ENCODE measurements at places on chromosomes 11 and 22.
A peak's percentile ranks its signal among the peaks of the same experiment; 100 is the strongest.

DNA sequence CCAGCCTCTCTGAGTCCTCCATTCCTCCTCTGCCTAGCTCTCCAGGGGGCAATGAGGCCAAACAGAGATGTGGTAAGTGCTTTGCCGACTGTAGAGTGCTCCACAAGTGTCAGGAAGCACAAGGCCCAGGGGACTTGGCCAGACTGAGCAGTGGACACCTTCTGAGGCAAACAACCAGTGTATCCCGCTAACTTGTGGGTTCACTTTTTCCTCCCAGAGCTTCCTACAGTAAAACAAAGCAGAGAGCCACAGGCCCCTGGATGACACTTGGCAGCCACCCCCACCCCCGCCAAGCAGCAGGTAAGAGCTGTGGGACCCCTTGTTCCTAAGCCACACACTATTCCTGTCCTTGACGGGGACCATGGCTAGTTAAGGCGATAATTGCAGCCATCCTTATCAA lies 160.9 kb downstream of the CACNA1I start:
- no peak for DNase-seq

DNA sequence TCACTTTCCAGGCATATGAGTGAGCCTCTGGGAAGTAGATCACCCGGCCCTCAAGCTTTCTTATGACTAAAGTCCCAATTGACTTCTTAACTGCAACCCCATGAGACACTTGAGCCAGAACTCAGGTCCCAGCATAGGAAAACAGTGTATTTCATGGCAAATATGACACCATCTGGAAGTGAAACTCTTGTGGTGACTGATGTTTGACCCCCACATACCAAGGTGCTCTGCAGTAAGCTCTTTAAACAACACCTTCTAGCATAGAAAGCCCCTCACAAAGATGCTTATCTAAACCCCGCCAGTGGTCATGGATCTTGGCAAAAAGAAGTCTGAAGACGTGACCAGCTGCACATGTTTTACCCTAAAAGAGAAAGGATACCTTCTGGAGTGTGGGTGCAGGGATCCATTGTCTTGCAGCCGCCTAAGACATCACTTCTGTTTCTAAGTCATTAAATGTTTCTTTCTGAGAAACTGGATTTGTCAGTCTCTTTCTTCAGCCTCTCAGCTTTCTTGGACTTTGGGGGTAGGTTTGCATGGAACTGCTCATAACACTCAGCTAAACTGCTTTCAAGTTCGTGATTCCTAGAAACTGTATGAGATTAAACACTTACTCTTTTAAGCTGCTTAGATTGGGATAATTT lies 7.4 kb upstream of the PELI3 start:
- DNase-seq: no peak

- no peak for DNase-seq
Observed at GRCh38 chr22:49503321-49503720, 324.4 kb downstream of the BRD1 start.

GRCh38 chr22:36325154-36326031 lies 62.4 kb downstream of the MYH9 start:
- DNase-seq: no peak

DNA sequence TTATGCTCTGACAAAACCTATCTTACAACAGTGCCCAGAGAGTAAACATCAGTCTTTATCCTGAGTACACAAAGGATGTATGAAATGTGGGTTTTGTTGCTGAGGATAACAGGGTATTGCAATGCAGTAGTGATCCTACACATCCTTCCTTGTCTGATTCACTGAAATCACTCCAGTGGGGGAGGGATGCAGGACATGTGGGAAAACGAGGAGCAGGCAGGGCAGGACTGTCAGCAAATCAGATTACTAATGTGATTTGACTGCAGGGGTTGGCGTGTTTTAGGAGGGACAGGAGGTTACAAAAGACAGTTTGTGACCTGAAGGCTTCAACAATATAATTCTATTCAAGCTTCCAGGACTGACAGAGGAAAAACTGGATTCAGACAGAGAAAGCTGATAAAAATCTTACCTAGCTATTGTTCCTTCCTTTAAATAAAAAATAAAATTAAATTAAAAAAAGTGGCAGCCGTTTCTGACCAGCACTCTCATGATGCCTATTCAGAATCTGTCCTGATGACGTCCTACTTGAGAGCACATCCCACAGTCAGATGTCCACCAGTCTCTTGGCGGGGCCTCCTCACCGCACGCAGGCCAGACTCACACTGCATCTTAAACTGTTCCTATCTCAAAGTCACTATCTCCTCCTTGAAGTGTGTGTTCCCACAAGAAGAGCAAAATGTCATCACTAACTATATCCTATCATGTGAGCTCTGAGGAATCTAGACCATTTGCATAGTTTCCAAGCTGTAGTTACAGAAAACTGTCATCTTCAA lies 50.6 kb upstream of the MN1 start:
- DNase-seq: no peak

DNA sequence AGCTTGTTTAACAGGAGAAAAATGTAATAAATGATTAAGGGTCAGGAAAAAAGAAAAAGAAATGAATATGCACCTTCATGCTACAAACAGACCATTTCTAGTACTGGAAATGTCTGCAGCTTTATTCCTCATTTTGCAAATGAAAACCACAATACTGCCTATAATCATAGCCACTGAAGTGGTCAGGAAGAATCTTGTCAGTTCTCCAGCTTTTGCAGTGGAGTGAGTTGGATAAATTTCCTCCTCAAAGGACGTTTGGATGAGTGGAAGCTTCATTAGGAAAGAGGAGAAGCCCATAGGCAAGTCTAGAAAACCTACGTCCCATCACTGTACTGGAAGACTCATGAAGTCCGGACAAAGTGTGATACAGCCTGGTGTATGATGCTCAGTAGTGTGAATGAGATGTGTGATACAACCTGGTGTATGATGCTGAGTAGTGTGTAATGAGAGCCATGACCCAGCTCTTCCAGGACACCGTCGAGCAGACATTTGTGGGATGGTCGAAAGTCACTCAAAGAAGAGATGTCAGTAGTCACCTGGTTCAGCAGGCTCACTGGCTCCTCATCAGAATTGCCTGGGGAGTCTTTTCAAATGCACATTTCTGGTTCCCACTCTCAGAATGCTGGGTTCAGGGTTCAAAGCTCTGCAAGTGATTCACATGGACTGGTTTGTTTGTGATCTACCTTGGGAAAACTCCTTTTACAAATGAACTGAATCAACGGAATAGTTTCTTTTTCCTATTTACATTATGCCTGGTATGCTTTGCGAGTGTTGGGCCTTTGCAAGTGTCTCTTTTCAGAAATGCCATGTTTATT lies 101.3 kb downstream of the PDHX start:
- DNase-seq: no peak

GRCh38 chr11:2992997-2993325 lies 832 bp upstream of the NAP1L4 start:
- no peak for DNase-seq

- no peak for DNase-seq
Observed at GRCh38 chr22:40310081-40310767, 36.1 kb upstream of the ADSL start.

DNA sequence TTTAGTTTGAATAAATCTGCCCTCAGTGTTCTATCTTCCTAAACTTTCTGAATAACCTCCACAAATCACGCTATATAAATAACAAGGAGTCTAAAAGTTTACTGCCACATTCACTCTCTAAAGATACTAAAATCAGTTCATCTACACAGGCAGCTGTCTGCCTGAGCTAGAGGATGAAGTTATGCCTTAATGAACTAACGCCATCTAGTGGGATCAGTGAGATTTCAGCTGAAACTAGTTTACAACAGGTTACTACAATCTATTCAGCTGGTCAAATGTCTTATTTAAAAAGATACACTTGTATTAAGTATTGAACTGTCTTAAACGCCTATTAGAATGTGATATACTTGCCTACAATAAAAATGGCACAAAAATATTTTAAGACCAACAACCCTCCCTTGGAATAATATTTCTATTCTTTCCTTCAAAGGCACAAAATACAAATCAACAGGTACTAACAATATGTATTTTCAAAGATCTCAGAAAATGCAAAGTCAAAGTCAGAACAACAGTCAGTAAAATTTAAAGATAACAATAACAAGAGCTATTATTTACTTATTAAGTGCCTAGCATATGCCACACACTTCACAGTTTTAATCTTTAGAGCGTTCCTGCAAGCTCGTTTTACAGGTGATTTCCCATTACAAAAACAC lies 84.1 kb downstream of the LARGE2 start:
- no peak for DNase-seq

GRCh38 chr11:66462911-66463310 lies 3.8 kb upstream of the PELI3 start:
- DNase-seq: no peak

GRCh38 chr11:125281831-125282595 lies 117.5 kb downstream of the PKNOX2 start:
- no peak for DNase-seq

GRCh38 chr11:44977493-44977984 lies 26.9 kb upstream of the TP53I11 start:
- DNase-seq: no peak

DNA sequence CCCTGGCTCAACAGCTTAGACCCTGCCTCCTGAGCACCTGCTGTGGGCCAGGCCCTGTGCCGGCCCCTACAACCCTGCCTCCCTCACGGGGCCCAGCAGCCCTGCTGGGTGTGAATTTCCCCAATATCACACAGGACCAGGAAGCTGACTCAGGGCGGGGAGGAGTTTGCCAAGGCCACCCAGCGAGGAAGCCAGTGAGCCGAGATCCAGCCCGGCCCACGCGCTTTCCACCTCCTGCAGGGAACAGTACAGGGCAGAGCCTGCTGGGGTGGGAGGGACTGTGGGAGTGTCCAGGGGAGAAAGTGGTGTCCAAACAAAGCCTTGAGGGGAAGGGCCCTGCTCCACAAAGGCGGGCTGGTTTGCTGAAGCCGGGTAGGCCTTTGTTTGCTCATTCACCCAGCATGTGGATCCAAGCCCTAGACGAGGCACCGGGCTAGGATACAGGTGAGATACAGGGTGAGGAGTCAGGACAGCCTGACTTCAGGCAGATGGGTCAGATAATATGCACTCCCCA lies 26.8 kb downstream of the RPL3 start:
- DNase-seq: peak; percentile 35

GRCh38 chr22:48926136-48926535 lies 901.5 kb downstream of the BRD1 start:
- DNase-seq: no peak

- no peak for DNase-seq
Observed at GRCh38 chr11:2672553-2673249, 27.1 kb downstream of the KCNQ1OT1 start.

- no peak for DNase-seq
Observed at GRCh38 chr11:27571154-27571810, 64.7 kb upstream of the LIN7C start.

DNA sequence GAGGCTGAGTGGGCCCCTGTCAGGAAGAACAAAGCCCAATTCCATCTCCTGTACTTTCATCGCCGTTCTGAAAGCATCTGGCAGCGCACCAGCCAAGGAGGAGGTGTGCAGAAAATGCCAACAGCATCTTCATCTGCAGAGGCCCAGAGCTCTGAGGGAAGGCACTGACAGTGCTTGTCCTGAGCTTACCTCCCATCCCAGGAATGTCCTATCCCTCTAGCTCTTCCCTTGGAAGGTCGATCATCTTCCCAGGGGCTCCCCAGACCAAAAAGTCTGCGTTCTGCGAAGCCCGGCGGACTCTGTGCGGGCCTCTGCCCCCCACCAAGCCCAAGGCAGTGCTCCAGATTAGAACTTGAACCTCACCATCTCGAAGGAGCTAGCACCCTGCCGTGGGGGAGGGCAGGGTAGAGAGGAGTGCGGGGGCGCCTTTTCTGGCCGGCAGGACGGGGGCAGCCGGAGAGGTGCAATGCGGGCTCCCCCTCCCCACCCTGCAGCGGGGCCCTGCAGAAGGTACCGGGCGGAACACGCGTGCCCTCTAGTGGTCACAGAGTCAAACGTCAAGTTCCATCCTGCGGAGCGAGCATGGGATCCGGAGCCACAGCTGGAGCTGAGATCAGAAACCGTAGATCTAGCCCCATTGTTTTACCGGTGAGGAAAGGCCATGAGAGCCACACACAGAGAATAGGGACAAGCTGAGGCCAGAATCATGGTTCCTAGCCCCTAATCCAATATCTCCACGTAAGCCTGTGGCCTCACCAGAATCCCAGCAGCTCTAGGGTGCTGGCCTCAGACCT lies 5.0 kb downstream of the SCN2B start:
- DNase-seq: peak; percentile 75

DNA sequence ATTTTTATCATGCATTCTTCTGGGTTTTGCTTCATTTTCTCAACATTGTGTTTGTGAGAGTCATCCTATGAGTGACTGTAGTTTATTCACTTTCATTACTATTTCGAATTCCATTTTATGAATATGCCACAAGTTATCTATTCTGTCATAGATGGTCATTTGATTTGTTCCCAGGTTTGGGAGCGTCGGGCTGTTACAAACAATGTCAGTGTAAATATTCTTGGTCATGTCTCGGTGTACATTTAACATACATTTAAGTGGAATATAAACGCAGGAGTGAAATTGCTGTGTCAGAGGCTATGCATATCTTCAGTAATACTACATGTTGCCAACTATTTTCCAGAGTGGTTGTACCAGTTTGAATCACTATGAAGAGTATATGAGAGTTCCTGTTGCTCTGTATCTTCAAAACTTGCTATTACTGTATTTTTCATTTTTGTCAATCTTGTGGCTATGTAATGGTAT lies 2.4 kb downstream of the TRIM44 start:
- DNase-seq: no peak

DNA sequence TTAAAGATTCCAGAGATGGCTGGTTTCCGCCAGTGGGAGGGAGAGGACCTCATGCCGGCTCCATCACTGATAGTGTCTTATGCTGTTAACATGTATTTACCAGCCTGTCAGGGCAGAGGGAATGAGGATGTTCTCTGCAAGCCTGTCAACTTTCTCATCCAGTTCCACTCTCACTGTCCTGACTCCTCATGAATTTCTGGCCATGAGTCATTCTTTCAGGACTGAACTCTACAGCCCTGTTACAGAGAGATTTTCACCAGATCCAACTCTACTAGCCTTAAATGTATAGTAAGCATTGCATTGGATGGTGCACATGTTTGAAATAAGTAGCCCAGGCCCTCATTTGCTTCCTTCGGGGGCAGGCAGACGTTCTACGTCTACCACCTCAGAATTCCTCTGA lies 387.7 kb downstream of the TMEM135 start:
- no peak for DNase-seq

GRCh38 chr11:12074529-12075195 lies 35.7 kb upstream of the MICAL2 start:
- DNase-seq: no peak

DNA sequence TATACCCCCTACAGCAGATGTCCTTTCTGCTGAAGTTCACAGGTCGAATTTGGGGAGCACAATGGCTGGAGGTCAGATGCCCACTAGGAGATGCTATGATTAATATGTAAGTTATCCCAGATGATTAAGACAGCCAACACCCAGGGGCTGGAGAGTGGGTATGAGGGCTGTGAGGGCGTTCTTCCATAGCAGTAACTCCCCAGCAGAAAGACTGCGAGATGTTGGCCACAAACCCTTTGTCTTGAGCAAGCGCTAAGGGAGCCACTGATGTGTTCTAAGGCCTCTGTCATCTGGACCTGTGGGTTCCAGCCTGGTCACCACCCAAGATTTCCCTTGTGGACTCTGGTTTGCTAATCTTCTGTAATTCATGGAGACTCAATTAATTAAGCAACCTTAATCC lies 77.6 kb downstream of the BMAL1 start:
- no peak for DNase-seq

GRCh38 chr22:40322021-40322420 lies 24.3 kb upstream of the ADSL start:
- no peak for DNase-seq
